A673 (cell line): ENCODE measurements at places on chromosomes 7 and 10. TPM values are rescaled to one million over a fixed set of nuclear protein-coding genes. Genes with fewer than 3 reads are reported as not detected.
A peak's percentile ranks its signal among the peaks of the same experiment; 100 is the strongest.

The TYW1 gene
- 15.9 and 16.8 TPM in 2 replicates for total RNA-seq

The CXCL12 gene
- total RNA-seq, result 0.30 and 0.52 TPM in 2 replicates

- no peaks in the 10 kb centered on the region for H3K4me1 ChIP-seq
- no peak for DNase-seq
- no peak overlapping the region for H3K27ac ChIP-seq
- H3K36me3 ChIP-seq, result no peaks in the 10 kb centered on the region
These were observed 275.1 kb downstream of the DOCK4 start for GRCh38 chr7:111931016-111931517.

The TDRD1 gene
- total RNA-seq, result not detected in 2 replicates

The NPFFR1 gene
- total RNA-seq, result 0.02 TPM in 1 of 2 replicates, not detected in the other

- H3K4me1 ChIP-seq, result peaks cover 17% of the 10 kb centered on the region
- H3K36me3 ChIP-seq, result no peaks in the 10 kb centered on the region
- H3K4me3 ChIP-seq, result peak overlapping the region; percentile 93
- DNase-seq, result peak; percentile 57
- peaks cover 4% of the 10 kb centered on the region for H3K27me3 ChIP-seq
These were observed 844 bp upstream of the KAT6B start for GRCh38 chr10:74825371-74826141.
